ENCODE measurements at places on chromosomes 12 and 14.

- no peak for DNase-seq
Observed at GRCh38 chr12:105245291-105245690, 9.3 kb upstream of the APPL2 start.

- peak; percentile 80 for DNase-seq
Observed at GRCh38 chr14:103625356-103626095, 3.5 kb upstream of the KLC1 start.

GRCh38 chr14:52781629-52782028 is 9.8 kb downstream of the GNPNAT1 start:
- no peak for DNase-seq

DNA sequence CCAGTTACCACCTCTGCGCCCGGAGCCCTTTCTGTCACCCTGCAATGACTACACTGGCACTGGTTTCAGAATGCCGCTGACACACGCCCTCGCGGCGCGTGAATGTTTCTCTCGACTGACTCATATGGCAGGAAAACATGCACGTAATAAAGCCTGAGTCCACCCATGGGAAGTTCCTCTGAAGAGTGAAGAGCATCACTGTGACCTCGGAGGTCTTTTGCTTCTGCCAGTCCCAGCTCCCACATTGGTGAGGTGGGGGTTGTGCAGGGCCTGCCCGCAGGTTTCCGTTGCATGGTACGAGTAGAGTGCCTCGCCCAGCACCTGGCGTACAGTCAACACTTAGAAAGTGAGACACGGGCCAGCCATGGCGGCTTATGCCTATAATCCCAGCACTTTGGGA is 11.1 kb upstream of the SLC6A12 start:
- no peak for DNase-seq
